Activated CD8-positive, alpha-beta memory T cell treated with anti-CD3 and anti-CD28 coated beads for 4 hours (primary cell): ENCODE measurements at places on chromosomes 4 and X.

DNA sequence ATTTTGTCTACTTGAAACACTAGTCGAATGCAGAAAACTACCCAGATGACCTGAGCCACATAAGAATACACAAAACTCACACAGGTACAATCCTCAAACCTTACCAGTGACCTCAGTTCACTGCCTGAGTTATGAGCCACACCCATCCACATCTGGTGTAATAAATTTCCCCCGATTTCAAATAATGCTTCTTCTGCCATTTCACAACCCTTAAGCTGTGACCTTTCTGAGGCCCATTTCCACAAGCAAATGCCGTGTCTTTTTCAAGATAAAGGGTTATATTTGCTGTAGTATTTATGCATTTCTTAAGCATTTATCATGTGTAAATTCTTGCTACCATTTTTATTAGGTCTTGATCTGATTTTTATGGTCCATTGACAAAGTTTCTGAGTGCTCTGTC, 1.8 kb upstream of the ARHGEF38 start:
- DNase-seq, result no peak

DNA sequence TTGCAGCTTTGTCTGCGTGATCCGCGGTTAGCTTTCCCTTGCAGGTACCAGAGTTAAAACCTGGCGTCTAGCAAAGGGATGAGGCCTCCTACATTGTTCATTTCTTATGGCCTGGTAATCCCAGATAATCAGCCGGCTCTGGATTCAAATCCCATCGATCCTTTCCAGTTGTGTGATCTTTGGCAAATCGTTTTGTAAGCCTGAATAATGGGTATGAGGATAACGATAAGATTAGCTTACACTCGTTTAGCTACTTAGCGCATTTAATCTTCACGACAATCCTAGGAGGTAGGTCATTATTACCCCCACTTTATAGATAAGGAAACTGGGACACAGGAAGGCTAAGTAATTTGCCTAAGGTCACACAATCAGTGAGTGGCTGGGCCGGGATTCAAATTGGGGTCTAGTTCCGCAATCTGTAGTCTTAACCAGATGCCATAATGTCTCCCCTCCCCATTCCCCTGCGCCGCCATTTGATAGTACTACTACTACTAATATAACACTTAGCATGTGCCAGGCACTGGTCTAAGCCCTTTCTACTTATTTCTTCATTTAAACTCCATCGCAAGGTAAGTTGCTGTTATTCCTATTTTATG, 1.7 kb upstream of the UBA1 start:
- no peak for DNase-seq

- no peak for DNase-seq
These were observed 65.7 kb downstream of the BEX3 start for GRCh38 chrX:103441878-103442535.

DNA sequence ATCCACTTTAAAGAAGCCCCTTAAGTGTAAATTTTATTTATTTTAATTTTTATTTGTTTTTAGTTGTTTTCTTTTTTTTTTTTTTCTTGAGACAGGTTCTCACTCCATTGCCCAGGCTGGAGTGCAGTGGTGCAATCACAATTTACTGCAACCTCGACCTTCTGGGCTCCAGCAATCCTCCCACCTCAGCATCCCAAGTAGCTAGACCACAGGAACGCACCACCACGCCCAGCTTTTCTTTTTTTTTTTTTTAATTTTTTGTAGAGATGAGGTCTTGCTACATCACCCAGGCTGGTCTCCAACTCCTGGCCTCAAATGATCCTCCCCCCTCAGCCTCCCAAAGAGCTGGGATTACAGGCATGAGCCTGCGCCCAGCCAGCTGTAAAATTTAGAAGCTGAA, 6.0 kb downstream of the SAT1 start:
- DNase-seq, result no peak

DNA sequence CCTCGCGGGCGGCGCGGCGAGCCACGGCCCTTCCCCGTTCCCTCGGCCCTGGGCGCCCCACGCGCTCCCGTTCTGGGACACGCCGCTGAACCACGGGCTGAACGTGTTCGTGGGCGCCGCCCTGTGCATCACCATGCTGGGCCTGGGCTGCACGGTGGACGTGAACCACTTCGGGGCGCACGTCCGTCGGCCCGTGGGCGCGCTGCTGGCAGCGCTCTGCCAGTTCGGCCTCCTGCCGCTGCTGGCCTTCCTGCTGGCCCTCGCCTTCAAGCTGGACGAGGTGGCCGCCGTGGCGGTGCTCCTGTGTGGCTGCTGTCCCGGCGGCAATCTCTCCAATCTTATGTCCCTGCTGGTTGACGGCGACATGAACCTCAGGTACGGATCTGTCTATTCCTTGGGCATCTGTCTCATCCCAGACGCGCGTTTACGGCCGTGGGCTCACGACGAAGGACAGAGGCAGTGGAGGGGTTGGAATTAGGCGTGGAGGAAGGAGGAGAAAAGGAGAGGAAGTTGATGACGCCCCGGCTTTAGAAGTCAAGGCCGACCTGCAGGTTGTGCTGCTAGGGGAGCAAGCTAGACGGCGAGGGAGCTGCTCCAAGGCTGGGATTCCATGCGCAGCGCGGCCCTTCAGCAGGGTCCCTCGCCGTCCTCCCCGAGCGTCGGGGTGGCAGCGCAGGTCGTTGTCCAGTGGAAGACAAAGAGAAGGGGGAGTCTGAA, 792 bp downstream of the SLC10A4 start:
- DNase-seq, result no peak
